SJSA1 (cell line): ENCODE measurements at places on chromosomes 1 and 21.

GRCh38 chr1:227621211-227621610 lies 57.9 kb downstream of the ZNF678 start:
- DNase-seq, result no peak

GRCh38 chr1:1333551-1334241 lies 2.6 kb downstream of the TAS1R3 start:
- no peak for DNase-seq

GRCh38 chr21:41251961-41252642 lies 64.5 kb upstream of the FAM3B start:
- no peak for DNase-seq

DNA sequence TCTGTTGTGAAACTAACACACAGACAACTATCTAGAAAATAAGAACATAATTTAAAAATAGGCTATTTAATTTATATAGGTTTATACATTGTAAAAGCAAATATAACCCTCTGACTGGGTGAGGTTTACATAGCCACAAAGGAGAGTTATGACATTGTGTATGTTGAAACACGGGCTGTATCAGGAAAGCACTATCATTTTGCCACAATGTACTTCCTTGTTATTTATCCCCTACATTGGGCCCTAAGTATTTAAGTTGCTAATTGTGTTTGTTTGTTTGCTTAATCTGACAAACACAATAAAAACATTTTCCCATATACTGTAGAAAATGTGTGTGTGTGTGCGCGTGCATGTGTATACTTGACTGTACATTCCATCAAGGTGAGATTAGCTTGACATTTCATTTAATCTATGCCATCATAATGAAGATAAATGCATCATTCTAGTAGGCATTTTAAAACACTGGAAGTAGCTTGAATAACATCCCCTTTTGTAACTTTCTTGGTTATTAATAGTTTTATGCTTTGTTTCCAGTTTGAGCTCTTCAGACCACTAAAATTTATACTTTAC lies 72.1 kb downstream of the RGS13 start:
- no peak for DNase-seq

DNA sequence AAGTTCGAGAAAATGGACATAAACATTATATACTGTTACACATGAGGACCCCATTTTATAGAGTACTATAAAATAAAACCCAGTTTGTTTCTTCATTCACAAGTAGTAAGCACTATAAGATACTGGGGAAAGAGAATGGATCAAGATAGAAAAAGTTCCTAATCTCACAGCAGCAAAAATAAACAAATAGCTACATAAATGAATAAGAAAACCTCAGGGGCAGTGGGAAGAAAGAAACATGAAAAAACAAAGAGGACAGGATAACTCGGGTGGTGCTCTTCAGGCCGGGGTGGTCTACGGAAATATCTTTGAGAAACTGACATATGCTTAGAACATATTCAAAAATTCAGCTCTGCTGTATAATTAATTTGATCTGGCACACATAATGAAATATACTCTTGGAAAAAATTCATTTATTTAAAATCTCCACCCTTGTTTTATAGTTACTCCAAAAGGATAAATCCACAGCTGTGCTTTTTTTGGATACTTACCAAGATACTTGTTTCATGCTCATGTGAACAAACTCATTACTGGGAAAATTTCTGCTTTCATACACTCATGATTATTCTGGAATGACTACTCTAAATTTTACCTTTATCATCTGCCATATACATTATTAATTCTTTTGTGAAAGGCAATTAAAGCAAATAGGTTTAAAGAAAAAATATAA lies 20.0 kb downstream of the CEP170 start:
- no peak for DNase-seq

GRCh38 chr1:195763146-195763906 lies 844.9 kb downstream of the KCNT2 start:
- DNase-seq, result no peak

DNA sequence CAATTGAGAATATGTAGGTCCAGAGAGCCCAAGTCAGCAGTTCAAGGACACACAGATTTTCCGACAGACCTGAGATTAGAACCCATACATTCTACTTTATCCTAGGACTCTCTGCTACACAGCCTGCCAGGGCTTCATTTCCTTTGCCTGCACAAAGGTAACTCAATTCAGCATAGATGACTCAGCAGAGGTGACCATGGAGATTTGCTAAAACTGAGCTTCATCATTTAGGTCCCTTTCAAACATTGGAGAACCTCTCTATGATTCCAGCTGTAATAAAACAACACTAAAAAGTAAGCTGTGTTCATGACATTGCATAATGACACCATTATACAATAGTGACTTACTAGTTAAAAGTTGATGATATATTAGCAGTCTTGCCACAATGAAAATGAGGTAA lies 22.2 kb downstream of the DAB1 start:
- no peak for DNase-seq

- no peak for DNase-seq
These were observed 172.8 kb upstream of the CACNA1E start for GRCh38 chr1:181310560-181310959.

GRCh38 chr1:181061891-181062835 lies 26.3 kb upstream of the IER5 start:
- DNase-seq, result no peak

- no peak for DNase-seq
These were observed 25.4 kb upstream of the FMO1 start for GRCh38 chr1:171222936-171223335.
